ENCODE measurements at places on chromosomes 4 and X.

DNA sequence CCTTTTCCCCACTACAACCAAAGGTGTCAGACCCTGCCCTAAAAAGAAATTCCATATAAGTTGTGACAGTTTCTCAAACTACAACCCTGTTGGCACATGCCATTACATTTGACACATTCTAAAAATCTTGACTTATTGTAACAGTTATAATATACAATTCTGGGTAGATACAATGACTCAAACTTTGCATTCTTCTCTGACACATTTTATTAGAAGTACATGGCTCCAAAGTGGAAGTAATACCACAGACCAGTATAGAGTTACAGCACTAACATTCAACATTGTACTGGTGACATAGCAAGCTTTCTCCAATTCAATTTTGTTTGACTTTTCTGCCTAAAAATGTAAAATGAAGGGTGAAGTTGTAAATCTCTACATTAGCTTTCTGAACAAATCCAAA, 196.6 kb upstream of the ETNPPL start:
- DNase-seq = no peak

DNA sequence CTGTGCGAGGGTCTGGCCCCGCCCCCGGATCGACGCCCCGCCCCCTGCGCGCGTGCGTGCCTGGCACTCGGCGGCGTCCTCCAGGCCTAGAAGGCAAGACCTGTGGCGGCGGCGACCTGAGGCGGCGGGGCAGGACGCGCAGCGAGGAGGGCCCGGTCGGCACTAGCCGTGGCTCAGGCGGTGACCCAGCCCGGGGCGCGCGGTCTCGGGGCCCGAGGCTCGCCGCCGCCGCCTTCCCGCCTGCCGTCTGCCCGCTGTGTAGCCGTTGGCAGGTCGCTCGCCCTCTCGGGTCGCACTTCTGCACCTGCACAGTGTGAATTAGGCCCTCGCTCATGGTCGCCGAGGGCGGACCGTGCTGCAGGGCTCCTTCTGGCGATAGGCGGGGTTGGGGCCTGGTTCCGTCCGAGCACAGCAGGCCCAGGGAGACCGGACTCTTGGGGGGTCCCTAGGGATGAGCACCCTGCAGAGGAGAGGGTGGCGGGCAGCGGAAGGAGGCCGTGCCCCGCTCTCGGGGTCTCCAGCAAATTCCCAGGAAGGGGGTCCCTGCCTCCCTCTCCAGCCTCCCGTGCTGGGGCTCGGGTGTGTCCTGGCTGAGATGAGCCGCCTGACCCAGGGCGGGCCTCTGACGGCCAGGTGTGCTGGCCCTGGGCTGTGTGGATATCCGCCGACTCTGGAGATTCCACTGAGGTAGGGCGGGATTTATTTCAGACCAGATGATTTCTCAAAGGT, 557 bp upstream of the FAM53A start:
- peak; percentile 89 for DNase-seq

DNA sequence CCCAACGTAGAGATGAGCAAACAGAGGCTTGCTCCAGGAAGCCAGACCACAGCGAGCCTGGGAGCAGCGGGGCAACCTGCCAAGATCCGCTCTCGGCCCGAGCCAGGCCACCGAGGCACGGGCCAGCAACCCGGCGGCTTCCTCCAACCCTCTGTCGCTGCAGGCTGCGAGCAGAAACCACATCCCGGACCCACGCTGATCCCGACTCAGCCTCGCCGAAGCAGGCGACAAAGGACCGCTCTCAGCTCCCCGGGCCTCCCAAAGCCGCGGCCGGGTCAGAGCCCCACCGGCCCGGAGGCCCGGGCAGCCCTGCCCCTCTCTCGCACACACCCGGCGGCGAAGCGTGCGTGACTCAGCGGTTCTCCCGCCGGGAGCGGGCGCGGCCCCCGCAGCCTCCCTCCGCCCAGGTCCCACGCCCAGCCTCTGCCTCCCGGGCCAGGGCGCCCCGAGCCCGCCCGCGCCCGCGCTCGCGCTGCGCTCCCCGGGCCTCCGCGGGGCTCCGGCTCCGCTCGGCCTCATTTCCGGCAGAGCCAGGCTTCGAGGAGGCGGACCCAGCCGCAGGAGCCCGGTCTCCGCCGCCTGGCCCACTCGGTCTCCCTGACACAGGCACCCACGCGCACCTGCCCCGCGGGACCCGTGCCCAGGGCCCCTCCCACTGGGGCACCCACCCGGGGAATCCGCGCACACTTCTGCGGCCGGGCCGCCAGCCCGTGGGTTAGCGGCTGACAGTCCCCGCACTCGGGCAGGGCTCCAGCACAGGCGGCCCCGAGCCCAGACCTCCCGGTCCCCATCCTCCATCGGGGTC, 1.7 kb downstream of the PPP2R2C start:
- DNase-seq = no peak

GRCh38 chr4:86791126-86791525, 58.1 kb downstream of the SLC10A6 start:
- DNase-seq = no peak

DNA sequence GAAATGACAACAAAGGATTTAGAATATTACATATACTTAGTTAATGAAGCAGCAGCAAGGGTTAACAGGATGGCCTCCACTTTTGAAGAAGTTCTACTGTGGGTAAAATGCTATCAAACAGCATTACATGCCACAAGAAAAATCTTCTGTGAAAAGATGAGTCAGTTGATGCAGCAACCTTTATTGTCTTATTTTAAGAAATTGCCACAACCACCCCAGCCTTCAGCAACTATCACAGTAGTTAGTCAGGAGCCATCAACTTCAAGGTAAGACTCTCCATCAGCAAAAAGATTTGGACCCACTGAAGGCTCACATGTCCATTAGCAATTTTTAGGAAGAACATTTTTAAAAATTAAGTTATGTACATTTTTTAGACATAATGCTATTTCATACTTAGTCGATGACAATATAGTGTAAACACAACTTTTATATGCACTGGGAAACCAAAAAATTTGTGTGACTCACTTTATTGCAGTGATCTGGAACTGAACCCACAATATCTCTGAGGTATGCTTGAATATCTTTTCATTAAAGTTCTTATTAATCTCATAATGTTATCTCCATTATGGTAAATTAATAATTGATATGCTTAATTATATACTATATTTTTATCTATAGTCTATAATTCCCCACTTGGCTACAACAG, 81.2 kb downstream of the SPCS3 start:
- DNase-seq = no peak

DNA sequence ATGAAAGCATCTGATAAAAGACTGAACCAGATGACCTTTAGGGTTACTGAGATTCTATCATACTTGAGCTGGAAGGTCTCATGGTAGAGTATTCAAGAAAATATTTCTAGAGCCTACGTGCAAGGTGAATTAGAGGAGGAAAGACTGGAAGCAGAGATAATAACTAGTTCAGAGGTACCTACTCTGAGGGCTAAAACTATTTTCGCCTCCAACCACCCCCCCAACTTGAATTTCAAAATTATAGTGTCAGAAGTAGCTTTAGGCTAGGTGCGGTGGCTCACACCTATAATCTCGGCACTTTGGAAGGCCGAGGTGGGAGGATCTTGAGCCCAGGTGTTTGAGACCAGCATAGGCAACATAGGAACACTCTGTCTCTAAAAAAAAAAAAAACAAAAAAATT, 30.9 kb downstream of the NLGN3 start:
- DNase-seq = no peak

DNA sequence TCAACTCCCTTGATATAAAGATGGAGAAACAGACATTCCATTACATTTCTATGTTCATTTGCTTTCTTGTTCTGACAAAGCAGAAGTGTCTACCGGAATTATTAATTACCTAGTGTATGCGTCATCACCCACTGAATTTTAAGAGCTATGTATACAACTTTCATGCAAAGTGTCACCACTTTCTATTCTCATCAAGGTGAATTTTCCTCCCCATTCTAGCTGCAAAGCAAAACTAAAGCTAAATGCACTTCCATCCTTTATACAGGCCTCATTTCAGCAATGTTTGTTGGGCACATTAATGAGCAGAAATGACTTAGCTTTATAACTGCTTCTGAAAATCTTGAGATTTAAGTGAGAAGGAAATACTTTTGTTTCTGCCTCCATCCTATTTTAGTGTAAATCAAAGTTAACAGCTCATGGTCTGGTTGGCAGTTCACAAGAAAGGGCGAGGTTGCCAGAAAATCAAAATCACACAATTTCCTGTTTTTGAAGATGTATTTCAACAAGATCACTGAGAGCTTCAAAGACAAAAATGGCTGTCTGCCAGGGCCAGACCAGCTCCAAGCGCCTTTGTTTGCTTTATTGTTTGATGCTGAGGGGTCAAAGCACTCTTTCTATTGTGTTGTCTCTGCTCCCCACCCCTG, 7.2 kb upstream of the FAM9C start:
- peak; percentile 10 for DNase-seq

- DNase-seq = no peak
These were observed 10.7 kb upstream of the ADH5 start for GRCh38 chr4:99099311-99099710.

DNA sequence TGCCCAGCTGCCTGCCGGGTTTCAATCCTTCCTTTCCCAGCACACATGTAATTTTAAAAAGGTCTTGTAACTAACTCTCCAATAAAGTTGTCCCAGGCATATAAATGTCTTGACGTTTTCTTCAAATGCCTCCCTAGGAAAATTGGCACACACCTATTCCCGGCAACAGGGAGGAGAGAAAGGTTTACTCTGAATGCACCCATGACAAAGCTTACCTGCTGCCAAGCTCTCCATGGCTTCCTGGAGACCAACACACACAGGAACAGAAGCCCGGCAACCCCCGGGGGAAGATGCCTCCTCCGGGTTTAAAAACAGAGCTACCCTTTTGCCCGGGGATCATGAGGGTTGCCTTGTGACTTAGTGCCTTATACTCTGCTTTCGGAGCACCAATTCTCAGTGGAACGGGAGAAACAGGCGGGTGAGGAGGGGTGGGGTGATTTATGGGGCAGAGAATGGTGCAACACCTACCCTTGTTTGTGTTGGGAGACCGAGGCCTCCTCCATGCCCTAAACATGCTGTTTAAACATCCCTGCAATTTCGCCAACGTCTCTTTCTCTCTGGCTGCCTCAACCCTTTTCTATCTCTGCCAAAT, 4.8 kb upstream of the GYG2 start:
- DNase-seq = no peak

- no peak for DNase-seq
These were observed 120.3 kb downstream of the EFHC2 start for GRCh38 chrX:44223150-44223549.

DNA sequence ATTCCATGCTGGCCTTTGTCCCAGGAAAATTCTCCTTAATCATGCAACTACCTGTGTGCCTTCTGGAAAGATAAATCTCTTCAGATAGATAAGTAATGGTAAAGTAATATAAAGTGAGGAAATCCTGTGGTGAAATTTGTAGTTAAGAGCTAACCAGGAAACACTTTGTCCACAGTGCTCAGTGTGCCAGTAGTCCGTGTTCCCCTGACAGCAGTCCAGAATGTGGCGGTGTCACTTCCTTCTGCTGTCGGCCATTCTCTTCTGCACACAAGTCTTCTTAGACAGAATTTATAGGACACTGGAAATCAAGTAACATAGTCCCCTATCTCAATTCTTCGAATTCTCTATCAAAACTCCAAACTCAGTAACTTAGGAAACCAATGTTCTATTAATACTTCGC, 5.7 kb upstream of the CXXC4 start:
- DNase-seq = no peak

DNA sequence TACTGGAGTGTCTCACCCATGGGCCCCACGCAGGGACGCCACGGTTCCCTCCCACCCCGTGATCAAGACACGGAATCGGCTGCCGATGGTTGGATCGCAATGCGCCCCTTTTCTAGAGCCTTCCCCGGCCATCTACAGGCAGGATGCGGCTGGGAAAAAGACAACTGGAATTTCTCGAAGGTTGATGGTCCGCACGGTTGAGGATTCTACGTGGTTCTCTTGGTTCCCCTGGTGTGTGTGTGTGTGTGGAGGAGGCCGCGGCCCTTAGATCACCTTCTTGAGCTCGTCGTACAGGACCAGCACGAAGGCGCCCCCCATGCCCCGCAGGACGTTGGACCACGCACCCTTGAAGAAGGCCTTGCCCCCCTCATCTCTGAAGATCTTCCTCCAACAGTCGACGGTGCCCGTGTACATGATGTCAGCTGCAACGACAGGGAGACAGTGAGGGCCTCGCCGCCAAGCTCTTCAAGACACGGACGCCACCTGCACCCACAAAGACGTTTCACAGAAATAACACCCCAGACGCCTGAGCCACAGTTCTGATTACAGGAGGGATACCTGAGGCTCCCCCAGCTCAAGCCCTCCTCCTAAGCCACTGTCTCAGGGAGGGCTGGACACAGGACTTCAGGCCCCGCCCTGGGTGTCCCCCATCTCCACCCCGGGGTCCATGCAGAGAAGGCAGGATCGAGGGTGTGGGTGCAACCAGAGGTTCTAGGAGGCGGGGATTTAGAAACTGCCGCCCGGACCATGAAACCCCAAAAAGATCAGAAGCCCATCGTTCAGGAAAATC, 5.4 kb downstream of the SLC25A6 start:
- no peak for DNase-seq

- DNase-seq = no peak
These were observed 108.0 kb upstream of the PCDH18 start for GRCh38 chr4:137640156-137640837.

- DNase-seq = no peak
These were observed 67.4 kb downstream of the ZNF182 start for GRCh38 chrX:47936224-47936939.

DNA sequence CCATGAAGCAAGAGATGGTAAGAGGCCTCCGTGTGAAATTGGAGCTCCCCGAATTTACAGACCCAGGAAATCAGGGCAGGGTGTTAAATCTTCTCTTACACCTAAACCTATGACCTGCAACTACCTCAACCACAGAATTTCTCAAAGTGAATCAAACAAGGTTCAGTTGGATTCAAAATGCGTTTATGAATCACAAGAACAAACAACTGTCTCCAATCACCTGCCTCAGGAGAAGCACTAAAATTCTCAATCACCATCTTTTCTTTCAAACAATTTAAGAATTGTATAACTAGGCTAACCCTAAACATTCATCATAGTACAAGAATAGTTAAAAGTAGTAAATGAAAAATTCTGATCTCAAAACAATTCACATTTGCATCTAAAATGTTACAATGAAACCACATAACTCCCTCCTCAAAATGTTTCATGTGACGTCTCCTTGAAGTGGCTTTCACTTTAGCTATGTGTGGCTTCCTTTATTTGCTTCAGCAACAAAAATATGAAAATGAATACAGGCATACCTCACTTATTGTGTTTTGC, 19.2 kb downstream of the PPP3CA start:
- no peak for DNase-seq

- no peak for DNase-seq
These were observed 63.1 kb downstream of the UGT2A2 start for GRCh38 chr4:69576251-69576877.

GRCh38 chrX:46758163-46758955, 559 bp downstream of the SLC9A7 start:
- peak; percentile 0 for DNase-seq

GRCh38 chr4:173230062-173230461, 61.5 kb downstream of the GALNT7 start:
- no peak for DNase-seq

DNA sequence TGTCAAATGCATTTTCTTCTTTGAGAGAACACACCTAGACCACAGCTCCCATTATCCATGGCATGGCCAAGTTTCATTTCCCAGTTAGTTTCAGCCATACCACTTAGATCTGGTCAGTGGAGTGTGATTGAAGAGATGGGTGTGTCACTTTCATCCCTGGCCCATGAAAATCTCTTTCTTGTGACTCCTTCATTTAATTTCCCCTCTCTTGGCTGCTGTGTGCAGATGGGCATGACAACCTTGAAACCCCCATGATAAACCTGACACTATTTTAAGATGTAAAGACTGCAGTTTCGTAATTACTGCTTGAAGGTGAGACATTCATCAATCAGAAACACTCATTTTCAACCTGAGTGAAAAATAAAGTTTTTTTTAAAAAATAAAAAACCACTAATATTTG, 284.9 kb downstream of the IL15 start:
- no peak for DNase-seq

- no peak for DNase-seq
These were observed 728.9 kb downstream of the PCDH18 start for GRCh38 chr4:136803433-136803832.
